G401 (cell line): ENCODE measurements at places on chromosomes 1 and 21. TPM values are rescaled to one million over a fixed set of nuclear protein-coding genes. Genes with fewer than 3 reads are reported as not detected.

ZNF648 gene
- not detected in 2 replicates for total RNA-seq

IL19 gene
- not detected in 2 replicates for total RNA-seq

ARMH1 gene
- total RNA-seq = 2.2 TPM in 1 of 2 replicates, not detected in the other

FCRL5 gene
- not detected in 2 replicates for total RNA-seq

HES3 gene
- not detected in 2 replicates for total RNA-seq

SNX27 gene
- 25.5 and 32.7 TPM in 2 replicates for total RNA-seq

- DNase-seq = no peak
Observed at GRCh38 chr1:228830954-228831481, 95.7 kb downstream of the RHOU start.

- no peak for DNase-seq
Observed at GRCh38 chr1:110648417-110648816, 26.3 kb downstream of the KCNA3 start.

DNA sequence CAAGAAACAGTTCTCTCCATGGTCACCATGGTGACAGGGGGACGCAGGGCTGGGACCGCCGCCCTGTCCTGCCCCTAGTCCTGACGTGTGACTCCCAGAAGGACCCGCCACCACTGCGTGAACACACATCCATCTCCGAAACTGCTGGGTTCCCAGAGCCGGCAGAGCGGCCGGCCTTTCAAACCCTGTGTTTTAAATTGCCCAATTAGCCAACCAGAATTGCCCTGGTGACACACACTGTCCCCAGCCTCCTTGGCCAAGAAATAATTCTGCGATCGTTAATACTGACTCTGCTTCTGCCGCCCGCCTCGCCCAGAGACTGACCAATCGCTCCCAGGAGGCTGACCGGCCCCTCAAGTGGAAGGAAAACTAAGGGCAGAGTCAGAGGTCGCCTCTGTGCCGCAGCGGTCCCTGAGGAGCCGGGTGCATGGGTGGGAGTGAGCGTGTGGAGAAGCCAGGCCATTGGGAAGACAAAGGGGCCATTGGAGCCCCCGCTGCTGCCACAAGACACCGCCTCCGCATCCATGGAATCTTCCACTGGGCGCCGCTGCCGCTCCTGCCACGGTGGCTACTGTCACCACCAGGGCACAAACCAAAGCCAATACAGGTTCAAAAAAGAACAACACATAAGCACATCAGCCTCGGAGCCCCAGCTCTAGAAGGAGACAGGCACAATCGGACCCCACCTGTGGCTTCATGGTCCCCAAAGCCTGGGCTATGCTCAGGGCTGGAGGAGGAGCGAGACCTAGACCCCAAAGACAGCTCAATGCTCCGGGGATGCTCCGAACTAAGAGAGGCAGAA, 273.2 kb downstream of the NPHP4 start:
- DNase-seq = no peak

DNA sequence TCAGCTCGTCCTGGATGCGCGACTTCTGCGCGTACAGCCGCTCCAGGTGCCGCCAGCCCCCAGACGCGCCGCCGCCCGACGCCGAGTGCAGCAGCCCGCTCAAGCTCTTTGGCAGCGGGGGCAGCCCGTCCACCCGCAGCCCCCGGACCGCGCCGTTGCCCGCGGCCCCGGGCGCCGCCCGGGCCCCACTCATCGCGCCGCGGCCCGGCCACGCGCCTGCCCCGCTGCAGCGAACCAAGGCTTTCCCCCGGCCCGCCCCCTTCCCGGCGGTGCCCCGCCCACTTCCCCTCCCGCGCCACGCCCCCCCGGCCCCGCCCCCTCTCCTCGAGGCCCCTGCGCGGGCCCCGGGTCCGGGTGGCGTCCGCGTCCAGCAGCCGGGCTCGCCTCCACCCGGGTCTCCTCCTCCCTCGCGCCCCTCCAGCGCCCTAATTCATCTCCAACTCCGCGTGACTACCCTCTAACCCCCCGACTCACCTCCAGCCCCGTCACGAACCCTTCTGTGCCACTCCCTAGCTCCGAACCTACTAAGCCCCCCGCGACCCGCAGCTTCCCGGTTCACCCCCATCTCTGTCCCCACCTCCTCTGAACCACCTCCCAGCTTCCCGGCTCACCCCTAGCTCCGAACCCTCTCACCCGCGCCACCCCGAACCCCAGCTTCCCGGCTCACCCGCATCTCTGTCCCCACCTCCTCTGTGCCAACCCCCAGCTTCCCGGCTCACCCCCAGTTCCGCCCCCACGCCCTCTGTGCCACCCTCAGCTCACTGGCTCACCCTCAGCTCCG, at the start of gene FAM89A:
TSS of gene FAM89A (minus strand) at position 236 of the 781 bp plus-strand sequence. CDS start at position 193, 43 bp downstream.
- DNase-seq = no peak

DNA sequence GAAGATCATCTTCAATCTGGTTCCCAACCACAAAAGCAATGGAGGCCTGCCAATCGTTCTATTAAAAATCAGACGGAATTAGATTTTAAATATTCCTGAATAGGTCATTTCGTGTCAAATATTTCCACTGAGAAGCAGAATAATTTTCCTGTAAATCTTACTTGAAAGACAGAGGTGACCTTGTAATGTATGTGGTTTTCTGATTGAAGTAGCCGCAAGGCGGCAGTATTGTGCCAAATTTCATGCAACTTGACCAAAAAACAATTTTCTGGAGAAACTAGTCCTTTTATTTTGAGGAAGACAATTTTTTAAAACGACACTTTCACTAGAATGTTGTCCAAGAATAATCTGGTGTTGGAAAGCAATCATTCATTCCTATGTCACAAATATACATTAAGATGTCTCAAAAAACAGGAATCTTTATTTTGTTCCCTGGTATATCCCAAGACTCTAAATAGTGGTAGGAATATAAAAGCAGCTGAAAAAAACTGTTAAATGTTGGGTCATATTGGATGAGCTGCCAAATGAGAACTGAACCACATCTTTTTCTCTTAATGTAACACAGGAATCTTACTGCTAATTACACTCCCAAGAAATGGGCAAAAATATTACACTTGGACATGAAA, 33.6 kb downstream of the SPAG17 start:
- DNase-seq = peak; percentile 49

GRCh38 chr21:30271156-30271555, 11.6 kb downstream of the KRTAP24-1 start:
- DNase-seq = no peak

- no peak for DNase-seq
Observed at GRCh38 chr1:82604524-82604923, 803.8 kb downstream of the ADGRL2 start.

- DNase-seq = no peak
Observed at GRCh38 chr1:4430406-4431365, 223.7 kb upstream of the AJAP1 start.

DNA sequence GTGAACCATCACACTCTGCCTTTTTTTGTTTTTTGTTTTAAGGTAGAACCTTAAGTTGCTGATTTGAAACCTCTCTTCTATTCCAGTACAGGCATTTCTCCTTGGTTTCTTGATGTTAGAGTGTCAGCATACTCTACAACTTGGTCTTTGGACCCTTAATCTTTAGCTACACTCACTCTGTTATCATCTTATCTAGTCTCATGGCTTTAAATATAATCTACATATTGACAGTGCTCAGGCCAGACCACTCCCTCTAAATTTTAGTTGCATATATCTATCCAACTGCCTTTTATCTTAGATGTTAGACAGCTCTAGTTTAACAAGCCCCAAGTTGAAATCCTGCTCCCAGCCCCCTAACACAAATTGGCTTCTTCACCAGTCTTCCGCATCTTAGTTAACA, 22.1 kb downstream of the NME7 start:
- DNase-seq = no peak
